ENCODE measurements at places on chromosomes 16 and 17.

GRCh38 chr17:49739641-49740271 lies 24.2 kb downstream of the FAM117A start:
- peak; percentile 81 for DNase-seq
- H3K27me3 ChIP-seq, result no peaks in the 10 kb centered on the region
- H3K4me1 ChIP-seq, result peaks cover 48% of the 10 kb centered on the region

- no peak for DNase-seq
- no peak overlapping the region for H3K4me3 ChIP-seq
- H3K36me3 ChIP-seq, result no peaks in the 10 kb centered on the region
- no peaks in the 10 kb centered on the region for H3K4me1 ChIP-seq
- no peak overlapping the region for H3K27ac ChIP-seq
These were observed 358.5 kb upstream of the PMFBP1 start for GRCh38 chr16:72530434-72530833.

GRCh38 chr16:29982560-29983419 lies 9.1 kb downstream of the TAOK2 start:
- no peak overlapping the region for H3K27ac ChIP-seq
- DNase-seq, result no peak
- peaks cover 3% of the 10 kb centered on the region for H3K4me1 ChIP-seq
- H3K4me3 ChIP-seq, result no peak overlapping the region
- no peaks in the 10 kb centered on the region for H3K27me3 ChIP-seq

DNA sequence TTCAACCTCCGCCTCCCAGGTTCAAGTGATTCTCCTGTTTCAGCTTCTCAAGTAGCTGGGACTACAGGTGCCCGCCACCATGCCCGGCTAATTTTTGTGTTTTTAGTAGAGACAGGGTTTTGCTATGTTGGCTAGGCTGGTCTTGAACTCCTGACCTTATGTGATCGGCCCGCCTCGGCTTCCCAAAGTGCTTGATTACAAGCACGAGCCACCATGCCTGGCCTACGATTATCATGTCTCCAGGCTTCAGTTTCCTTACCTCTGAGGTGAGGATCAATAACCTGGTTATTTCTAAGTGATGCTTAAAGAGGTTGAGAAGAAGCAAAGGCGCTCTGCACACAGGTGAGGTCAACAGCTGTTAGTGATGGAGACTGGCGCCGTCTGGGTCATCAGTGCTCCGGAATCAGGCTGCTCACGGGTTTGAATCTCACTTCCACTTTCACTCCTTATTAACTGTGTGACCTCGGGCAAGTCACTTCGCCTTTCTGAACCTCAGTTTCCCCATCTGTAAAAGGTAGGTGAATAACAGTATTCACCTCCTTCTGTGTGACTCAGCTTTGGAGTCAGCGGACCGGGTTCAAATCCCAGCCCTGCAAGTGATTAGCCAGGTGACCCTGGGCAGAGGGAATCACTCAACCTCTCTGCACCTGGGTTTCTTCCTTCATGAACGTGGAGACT lies 745 bp upstream of the ABCC1 start:
- H3K4me3 ChIP-seq, result peak overlapping the region; percentile 74
- H3K36me3 ChIP-seq, result no peaks in the 10 kb centered on the region
- no peak for DNase-seq
- H3K27me3 ChIP-seq, result no peaks in the 10 kb centered on the region
- H3K4me1 ChIP-seq, result peaks cover 32% of the 10 kb centered on the region

- DNase-seq, result no peak
- peaks cover 16% of the 10 kb centered on the region for H3K4me1 ChIP-seq
- no peak overlapping the region for H3K27ac ChIP-seq
These were observed 127.0 kb downstream of the XYLT1 start for GRCh38 chr16:17343728-17344127.

DNA sequence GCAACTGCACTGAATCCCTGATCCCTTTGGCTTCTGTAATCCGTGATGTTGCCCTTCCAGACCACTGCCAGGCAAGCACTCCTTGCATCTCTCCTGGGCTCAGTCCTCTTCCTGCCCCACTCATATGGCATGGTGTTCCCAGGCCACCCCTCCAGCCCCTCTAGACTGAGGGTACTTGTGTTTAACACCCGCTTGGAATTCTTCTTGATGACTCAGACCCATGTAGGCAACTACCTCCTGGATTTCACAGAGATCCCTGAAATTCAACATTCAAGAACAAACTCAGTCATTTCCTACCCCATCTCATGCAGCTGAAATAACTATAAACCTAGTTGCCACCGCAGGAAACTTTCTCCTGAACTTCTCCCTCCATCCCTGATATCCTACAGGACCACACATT lies 541.9 kb upstream of the CDH11 start:
- H3K27me3 ChIP-seq, result no peaks in the 10 kb centered on the region
- no peak overlapping the region for H3K27ac ChIP-seq
- H3K4me3 ChIP-seq, result no peak overlapping the region
- no peaks in the 10 kb centered on the region for H3K36me3 ChIP-seq
- H3K4me1 ChIP-seq, result no peaks in the 10 kb centered on the region
- no peak for DNase-seq

DNA sequence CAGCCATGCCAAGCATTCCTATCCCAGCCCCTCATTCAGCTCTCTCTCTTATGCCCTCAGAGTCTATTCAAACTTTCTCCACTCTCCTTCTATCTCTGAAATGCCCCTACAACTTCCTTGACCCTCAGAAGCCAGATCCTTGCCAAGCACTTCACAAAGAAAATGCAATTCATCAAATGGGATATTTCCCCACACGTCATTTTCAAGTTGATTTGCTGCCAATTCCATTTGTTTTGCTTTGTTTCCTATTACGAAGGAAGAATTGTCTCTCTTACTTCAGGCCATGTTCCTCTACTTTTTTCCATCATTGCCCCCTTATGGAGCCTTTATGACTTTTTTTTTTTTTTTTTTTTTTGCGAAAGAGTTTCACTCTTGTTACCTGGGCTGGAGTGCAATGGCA lies 9.2 kb upstream of the ALOX12 start:
- no peaks in the 10 kb centered on the region for H3K4me1 ChIP-seq
- H3K4me3 ChIP-seq, result no peak overlapping the region
- H3K27ac ChIP-seq, result no peak overlapping the region
- no peaks in the 10 kb centered on the region for H3K27me3 ChIP-seq
- H3K36me3 ChIP-seq, result no peaks in the 10 kb centered on the region

- H3K4me1 ChIP-seq, result peaks cover 4% of the 10 kb centered on the region
- no peak overlapping the region for H3K4me3 ChIP-seq
- H3K36me3 ChIP-seq, result no peaks in the 10 kb centered on the region
- H3K27ac ChIP-seq, result no peak overlapping the region
- no peak for DNase-seq
- H3K27me3 ChIP-seq, result no peaks in the 10 kb centered on the region
These were observed 308.7 kb upstream of the TNRC6C start for GRCh38 chr17:77649717-77650211.

GRCh38 chr17:56021681-56022190 lies 131.5 kb upstream of the ANKFN1 start:
- H3K4me3 ChIP-seq, result no peak overlapping the region
- no peaks in the 10 kb centered on the region for H3K27me3 ChIP-seq
- DNase-seq, result no peak

DNA sequence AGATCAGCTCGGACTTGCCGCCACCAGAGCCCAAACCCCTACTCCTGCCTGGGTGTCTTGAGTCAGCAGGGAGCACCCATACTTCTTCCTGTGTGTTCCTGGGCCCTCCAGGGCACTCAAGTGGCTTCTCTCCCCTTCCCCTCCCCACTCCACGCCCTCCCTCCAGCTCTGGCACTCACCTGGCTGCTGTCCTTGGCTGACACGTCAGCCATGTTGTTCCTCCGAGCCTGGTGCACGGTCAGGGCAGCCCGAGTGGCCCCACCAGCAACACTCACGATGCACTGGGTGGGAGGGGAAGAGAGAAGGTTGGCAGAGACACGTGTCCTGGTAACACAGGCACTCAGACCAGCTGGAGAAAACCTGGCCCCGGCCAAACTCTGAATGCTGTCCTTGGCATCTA lies 11.5 kb downstream of the RUSF1 start:
- no peaks in the 10 kb centered on the region for H3K4me1 ChIP-seq
- no peak overlapping the region for H3K27ac ChIP-seq
- no peak overlapping the region for H3K4me3 ChIP-seq
- no peak for DNase-seq
- peaks cover 81% of the 10 kb centered on the region for H3K36me3 ChIP-seq

- H3K27ac ChIP-seq, result peak overlapping the region; percentile 30
- H3K27me3 ChIP-seq, result peaks cover 50% of the 10 kb centered on the region
- DNase-seq, result no peak
- no peak overlapping the region for H3K4me3 ChIP-seq
- H3K36me3 ChIP-seq, result no peaks in the 10 kb centered on the region
- peaks cover 7% of the 10 kb centered on the region for H3K4me1 ChIP-seq
These were observed 5.1 kb upstream of the SOX8 start for GRCh38 chr16:976389-976931.

DNA sequence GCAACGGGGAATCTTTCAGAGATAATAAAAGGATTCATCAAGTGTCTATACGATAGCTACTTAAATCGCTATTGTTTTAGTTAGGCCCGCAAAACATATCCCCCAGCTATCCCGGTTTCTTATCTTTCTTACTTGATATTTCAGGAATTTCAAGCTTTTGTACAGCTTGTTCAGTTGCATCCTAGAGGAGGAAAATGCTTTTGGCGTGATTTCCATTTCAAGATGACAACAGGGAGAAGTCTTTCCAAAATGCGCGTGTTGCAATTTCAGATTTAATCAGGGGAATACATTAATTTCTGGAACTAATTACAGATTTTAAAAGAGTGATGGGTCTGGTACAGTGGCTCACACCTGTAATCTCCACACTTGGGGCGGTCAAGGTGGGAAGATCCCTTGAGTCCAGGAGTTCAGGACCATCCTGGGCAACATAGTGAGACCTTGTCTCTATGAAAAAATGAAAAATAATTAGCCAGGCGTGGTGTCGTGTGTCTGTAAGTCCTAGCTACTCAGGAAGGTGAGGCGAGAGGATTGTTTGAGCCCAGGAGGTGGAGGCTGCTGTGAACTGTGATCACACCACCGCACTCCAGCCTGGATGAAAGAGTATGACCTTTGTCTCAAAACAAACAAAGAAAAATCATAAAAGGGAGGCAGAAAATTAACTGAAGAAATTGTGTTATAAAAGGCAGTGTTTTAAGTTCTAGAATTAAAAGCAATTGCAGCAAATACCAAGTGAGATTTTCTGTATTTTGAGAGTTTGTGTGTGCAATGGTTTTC lies 546.1 kb downstream of the MAF start:
- H3K4me3 ChIP-seq, result no peak overlapping the region
- no peak for DNase-seq
- H3K27me3 ChIP-seq, result no peaks in the 10 kb centered on the region
- H3K4me1 ChIP-seq, result no peaks in the 10 kb centered on the region
- no peaks in the 10 kb centered on the region for H3K36me3 ChIP-seq

DNA sequence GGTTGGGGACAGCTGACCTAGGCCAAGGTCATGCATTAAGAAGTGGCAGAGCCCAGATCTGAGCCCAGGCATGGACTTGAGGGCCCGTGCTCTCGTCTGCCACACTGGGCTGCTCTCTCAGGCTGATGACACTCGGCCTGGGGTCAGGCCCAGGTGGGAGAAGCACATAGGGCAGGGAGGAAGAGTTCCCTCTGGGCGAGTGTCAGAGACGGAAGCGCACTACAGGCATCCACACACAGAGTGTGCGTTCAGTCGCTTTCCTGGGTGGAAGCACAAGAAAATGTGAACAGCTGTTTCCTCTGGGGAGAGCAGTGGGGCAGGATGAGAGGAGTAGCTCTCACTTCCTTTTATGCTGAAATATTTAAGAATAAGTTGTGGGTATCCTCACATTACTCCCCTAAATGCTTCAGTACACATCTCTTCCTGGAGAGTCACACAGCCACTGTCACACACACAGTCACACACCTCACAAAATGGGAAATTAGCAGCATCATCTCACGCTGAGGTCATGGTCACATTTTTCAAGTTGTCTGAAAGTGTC lies 59.7 kb downstream of the B9D1 start:
- no peaks in the 10 kb centered on the region for H3K27me3 ChIP-seq
- H3K4me1 ChIP-seq, result peaks cover 51% of the 10 kb centered on the region
- DNase-seq, result no peak
- no peak overlapping the region for H3K4me3 ChIP-seq
- no peaks in the 10 kb centered on the region for H3K36me3 ChIP-seq
- peak overlapping the region; percentile 70 for H3K27ac ChIP-seq
